ENCODE measurements at places on chromosomes 5 and 9. TPM values are rescaled to one million over a fixed set of nuclear protein-coding genes. Genes with fewer than 3 reads are reported as not detected.

Gene PRRX2
- 4.2 TPM for total RNA-seq

Gene AK8
- total RNA-seq = 0.44 TPM

Gene PRR16
- total RNA-seq = 0.13 TPM

GRCh38 chr5:170277867-170278281 is 19.7 kb downstream of the LCP2 start:
- DNase-seq = peak; percentile 62

DNA sequence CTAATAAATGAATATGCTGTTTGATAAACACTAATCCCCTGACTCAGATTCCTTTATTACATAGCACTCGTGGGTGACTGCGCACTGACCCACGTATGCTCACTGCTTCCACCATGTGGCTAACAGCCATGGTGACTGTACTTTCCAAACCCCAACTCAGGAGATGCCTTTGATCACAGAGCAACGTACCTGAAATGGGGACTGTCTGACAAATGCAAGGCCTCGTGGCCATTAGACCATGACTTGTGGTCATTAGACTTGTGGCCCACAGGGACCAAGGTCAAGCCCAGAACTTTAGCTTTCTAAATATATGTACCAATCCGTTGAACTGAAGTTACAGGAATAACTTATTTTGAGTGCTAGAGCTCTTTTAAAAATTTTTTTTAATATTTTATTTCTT is 46.6 kb downstream of the CYFIP2 start:
- peak; percentile 52 for DNase-seq

DNA sequence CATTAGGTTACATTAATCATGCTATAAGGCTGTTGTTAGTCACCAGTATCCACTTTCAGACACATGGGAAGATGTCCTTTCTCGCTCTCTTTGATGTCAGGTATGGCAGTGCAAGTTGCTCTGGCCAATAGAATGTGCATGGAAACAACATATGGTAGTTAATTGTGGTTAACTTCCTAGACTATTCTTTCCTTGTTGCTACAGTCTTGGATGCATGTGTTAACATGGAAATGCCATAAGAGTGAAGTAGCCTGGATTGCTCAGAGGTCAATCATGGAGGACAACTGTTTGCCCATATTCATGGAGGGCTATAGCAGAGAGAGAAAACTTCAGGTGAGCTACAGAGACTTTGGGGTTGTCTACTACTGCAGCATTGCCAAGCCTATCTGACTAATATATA is 245.8 kb upstream of the GAS1 start:
- no peak for DNase-seq

DNA sequence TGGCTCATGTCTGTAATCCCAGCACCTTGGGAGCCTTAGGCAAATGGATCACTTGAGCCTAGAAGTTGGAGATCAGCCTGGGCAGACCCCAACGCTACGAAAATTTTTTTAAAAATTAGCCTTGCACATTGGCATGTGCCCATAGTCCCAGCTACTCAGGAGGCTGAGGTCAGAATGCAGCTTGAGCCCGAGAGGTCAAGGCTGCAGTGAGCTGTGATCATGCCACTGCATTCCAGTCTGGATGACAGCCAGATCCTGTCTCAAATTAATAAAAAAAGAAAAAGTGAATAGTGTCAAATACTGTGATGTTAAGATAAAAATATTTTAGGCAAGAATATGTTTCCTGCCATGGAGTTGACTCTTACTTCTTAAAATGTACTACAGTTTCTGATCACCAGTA is 5.3 kb downstream of the FBN2 start:
- no peak for DNase-seq

GRCh38 chr5:57435701-57436134 is 46.9 kb downstream of the ACTBL2 start:
- no peak for DNase-seq

GRCh38 chr9:88974641-88975040 is 16.6 kb upstream of the S1PR3 start:
- no peak for DNase-seq

GRCh38 chr9:91071184-91071990 is 269.8 kb downstream of the SYK start:
- DNase-seq = no peak

- DNase-seq = no peak
Measured at GRCh38 chr5:159601216-159601615, 270.9 kb upstream of the IL12B start.

DNA sequence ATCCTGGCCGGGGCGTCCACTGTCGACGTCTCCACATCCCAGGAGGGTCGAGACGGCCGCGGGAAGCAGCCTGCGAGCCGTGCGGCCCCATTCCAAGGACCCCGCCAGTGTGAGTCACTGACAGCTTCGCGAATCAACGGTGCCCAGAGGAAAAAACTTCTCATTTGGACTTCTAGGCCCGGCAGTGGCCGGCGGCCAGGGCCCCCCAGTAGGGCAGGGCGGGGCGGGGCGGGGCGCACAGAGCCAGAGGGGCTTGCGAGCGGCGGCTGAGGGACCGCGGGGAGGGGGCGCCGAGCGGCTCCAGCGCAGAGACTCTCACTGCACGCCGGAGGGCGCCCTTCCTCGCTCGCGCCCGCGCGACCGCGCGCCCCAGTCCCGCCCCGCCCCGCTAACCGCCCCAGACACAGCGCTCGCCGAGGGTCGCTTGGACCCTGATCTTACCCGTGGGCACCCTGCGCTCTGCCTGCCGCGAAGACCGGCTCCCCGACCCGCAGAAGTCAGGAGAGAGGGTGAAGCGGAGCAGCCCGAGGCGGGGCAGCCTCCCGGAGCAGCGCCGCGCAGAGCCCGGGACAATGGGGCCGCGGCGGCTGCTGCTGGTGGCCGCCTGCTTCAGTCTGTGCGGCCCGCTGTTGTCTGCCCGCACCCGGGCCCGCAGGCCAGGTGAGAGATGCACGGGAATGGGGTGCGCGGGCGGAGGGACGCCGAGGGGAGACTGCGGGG is at the start of gene F2R:
Gene F2R (plus strand): TSS at position 391 of the 720 bp plus-strand sequence. CDS start 182 bp downstream, at position 573.
- peak; percentile 83 for DNase-seq

All from H9 (cell line).